ENCODE measurements at places on chromosomes 1 and 21.
A peak's percentile ranks its signal among the peaks of the same experiment; 100 is the strongest.

DNA sequence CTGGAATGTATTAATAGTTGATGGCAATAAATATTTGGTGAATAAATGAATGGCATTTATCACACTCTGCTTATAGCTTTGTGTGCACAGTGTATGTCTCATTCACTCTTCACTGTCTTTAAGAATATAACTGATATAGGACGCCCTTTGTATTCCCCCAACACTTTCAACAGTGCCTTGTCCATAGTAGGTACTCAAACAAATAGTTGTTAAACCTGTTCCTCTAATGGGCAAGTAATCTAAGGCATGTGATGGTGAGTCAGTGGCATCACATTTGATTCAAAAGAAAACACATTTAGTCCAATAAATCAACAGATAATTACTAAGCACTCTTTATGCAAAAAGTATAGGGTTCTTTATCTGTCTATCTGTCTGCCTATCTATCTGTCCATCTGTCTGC lies 11.2 kb upstream of the RXRG start:
- no peak for DNase-seq

DNA sequence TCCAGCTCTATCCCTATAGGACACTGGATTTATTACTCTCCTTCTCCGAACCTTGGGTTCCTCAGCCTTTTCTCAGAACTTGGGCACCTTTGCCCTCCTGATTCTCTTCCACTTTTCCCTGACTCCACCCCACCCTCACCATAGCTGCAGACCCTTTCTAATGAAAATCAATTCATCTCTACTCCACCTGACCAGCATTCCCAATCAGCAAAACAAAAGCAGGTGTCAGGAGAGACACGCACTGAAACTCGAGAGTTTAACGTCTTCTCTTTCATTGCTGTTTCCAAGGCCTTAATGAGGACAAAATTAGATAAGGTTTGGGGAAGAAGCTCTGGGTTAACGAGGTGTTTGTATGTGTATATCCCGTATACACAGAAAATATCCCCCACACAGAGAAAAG lies 208.8 kb downstream of the PLPP3 start:
- no peak for DNase-seq

GRCh38 chr1:229547542-229547941 lies 11.0 kb downstream of the ABCB10 start:
- DNase-seq = no peak

- DNase-seq = peak; percentile 72
Measured at GRCh38 chr1:112298558-112298957, 97.5 kb upstream of the CTTNBP2NL start.

DNA sequence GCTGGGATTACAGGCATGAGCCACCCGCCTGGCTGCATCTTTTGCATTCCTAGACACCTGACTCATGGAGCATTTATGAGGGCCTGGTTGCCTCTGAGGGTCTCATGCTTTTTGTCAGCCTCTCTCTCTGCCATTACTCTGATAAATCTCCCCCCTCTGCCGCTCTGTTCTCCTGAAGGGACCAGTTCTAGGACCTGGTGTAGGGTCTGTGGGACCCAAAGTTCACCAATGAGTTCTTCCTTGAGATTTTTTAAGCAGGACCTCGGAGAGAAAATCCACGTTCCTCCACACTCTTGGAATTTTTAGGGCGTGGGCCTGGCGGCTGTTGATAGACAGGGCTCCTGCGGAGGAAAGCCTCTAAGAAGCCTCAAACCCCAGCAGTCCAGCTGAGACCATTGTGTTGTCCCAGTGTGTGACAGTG lies 91.9 kb upstream of the ERRFI1 start:
- no peak for DNase-seq

DNA sequence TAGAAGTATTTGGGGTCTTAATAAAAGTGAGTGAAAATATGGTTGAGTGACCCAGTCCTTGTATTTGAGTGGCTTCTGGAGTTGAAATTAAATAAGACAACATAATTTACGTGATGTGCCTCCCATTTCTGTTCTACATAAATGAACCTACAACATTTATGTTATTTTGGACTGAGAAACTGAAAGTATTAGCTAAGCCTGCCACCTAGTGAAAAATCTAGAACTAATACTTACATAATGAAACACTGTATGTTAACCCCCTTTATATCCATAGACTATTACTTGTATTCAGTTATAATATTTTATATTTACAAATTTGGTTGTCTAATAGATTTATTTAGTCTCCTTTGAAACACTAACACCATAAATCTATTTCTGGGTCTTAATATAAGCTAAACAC lies 298.9 kb downstream of the KCNT2 start:
- DNase-seq = peak; percentile 49

- no peak for DNase-seq
Measured at GRCh38 chr1:5565281-5566125, 426.7 kb downstream of the NPHP4 start.

GRCh38 chr1:208177656-208178055 lies 66.5 kb downstream of the PLXNA2 start:
- DNase-seq = no peak

- no peak for DNase-seq
Measured at GRCh38 chr1:156496211-156496761, 4.3 kb downstream of the MEF2D start.

GRCh38 chr1:3066250-3066711 lies 2.7 kb upstream of the PRDM16 start:
- DNase-seq = no peak

- peak; percentile 50 for DNase-seq
Measured at GRCh38 chr1:200306944-200307754, 102.7 kb downstream of the ZNF281 start.

- peak; percentile 25 for DNase-seq
Measured at GRCh38 chr1:174964261-174964971, 35.3 kb upstream of the CACYBP start.

DNA sequence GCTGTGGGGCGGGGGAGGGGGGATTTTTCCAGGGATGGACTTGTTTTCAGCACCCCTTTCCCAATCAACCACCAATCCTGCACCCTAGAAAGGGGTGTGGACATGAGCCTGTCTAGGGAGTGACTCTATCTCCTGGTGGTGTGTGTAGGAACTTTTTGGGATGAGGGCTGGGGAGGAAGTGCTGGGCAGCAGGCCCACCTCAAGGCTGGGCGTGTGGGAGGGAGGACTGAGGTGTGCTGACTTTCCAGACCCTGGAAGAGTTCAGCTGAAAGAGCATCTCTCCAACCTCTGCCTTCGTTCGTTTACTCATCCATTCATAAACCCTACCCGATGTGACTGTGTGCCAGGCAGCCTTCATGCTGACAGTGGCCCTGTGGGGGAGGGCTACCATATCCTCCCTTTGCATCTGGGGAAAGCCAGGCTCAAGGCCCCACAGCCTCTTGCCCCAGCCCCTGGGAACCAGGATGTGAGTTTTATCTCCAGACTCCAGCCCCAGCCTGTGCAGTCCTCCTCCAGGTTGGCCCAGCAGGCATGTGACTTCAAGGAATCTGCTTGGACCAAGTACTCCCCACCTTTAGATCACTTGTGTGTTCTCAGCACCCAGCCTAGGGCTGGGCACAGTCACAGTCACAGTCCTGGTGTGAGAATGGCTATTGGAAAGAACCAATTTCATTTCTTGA lies 6.7 kb downstream of the KNCN start:
- DNase-seq = no peak

GRCh38 chr1:10687251-10687651 lies 109.2 kb downstream of the CASZ1 start:
- DNase-seq = no peak

DNA sequence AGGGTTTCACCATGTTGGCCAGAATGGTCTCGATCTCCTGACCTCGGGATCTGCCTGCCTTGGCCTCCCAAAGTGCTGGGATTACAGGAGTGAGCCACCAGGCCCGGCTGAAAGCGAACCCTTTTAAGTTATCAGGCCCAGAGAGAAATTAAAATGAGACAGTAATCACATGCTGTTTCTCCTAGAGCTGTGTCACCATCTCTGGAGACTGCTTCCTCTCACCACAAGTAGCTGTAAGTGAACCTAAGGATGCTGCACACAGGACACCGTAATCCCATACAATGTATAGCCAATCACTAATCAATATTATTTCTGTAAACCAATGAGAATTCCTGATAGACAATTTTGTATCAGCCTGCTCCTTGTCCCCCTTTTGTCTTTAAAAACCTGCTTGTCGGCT lies 5.7 kb upstream of the CSTB start:
- no peak for DNase-seq

DNA sequence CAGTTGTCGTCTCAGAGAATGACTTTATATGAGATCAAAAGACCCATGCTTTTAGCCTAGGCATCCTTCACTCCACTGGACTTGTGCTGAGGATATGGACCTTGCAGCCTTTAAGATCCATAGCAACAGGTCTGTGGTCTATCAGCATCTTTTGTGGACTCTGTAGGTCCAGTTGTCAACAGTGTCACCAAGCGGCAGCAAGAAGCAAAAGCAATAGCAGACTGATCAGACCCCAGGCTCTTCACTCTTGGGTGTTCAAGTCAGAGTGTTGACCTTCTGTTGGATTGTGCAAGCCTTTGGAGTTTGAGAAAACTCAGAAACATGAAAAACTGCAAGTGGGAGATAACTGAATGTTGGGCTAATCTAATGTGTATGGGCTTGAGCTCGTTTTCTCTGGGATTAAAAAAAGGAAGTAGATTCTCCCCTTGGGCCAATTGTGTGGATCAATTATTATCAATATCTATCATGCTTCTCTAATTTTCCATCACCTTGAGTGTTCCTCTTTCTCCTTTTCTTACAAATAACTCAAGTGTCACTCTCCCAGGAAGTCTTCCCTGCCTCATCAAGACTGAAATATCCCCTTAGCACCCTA lies 144.2 kb downstream of the LYPLAL1 start:
- DNase-seq = peak; percentile 44

DNA sequence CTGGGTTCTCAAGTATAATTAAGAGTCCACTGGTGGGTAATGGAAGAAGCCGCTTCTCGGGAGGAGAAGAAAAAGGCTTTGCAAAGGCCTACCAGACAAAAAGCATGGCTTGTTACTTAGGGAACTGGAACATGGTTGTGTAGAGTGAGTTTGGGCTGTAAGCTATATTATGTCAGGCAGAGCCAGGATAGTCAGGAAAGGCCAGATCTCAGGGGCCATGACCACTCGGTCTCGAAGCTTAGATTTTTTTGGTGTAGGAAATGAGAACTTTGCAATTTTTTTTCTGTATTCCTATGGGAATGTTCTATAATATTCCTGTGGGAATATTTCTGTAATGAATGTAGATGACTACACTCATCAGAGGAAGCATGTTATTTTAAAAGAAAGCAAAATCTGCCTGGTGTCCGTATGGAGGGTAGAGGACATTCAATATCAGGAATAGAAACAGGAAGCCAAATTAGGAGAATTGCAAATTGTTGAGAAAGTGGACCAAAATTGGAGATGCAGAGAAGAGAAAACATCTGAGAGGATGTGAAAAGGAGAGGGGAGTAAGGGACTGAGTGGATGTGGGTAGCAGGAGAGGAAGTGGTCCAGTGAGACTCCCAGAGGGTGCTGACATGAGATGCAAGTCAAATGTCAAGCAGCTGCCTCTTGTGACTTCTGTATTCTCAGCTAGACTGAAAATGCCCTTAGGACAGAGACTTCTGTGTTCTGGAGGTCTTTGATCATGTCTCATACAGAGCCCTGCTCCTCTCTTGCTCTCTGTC lies 45.2 kb upstream of the HAO2 start:
- DNase-seq = no peak

GRCh38 chr1:24071941-24072340 lies 40.0 kb downstream of the MYOM3 start:
- no peak for DNase-seq

DNA sequence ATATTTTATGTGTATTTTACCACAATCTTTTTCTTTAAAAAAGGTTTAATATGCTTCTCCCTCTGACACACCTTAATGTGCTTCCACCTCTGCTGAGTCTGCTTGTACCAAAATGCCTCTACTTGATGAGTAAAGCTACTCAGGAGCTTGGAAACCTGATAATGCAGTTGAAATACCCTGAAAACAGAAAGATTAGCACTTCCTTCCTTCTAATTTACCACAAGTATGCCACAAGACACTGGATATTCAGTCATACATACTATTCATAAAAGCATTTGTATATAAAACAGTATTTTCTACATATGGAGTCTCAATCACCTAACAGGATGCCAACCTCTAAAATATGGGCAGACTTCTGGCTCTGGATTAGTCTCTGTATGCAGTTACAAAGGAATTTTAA lies 55.0 kb downstream of the SLC35D1 start:
- DNase-seq = no peak

DNA sequence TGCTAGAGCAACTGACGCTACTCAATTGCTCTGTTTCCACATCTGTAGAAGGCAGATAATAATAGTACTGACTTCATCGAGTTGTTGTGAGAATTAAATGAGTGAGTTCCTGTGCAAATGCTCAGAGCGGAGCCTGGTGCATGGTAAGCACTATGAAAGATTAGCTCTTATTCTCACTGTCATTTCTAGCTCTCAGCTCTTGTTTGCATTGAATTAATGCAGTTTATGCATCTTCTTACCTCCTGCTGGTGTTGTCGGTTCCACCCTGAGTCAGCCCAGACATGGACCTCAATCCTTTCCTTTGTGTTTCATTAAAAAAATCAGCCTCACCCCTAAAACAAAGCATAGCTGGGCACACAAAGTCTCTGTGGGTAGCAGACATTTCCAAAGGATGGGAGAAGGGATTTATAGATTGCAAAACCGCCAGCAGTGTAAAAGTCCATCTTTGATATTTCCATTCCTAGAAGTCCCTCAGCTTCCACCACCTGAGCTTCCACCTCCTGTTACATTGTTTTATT lies 254.4 kb upstream of the CSF3R start:
- no peak for DNase-seq

DNA sequence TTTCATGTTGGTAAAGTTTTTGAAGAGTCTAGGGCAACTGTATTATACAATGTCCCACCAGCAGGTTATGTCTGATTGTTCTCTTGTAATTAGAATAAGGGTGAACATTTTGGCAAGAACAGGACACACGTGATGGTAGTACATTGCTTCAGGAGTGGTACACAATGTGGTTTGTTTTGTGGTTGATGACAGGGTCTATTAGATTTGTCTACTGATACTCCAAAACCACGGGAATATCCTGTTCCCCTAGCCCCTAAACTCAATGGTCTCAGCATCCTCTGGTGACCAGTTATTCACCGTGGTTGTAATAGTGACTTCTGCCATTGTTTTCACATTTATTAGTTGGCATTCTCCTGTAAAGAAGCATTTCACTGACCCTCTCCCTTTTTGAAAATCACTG lies 22.1 kb upstream of the ACTA1 start:
- DNase-seq = no peak

- DNase-seq = no peak
Measured at GRCh38 chr1:203227371-203228083, 1.9 kb downstream of the CHIT1 start.

DNA sequence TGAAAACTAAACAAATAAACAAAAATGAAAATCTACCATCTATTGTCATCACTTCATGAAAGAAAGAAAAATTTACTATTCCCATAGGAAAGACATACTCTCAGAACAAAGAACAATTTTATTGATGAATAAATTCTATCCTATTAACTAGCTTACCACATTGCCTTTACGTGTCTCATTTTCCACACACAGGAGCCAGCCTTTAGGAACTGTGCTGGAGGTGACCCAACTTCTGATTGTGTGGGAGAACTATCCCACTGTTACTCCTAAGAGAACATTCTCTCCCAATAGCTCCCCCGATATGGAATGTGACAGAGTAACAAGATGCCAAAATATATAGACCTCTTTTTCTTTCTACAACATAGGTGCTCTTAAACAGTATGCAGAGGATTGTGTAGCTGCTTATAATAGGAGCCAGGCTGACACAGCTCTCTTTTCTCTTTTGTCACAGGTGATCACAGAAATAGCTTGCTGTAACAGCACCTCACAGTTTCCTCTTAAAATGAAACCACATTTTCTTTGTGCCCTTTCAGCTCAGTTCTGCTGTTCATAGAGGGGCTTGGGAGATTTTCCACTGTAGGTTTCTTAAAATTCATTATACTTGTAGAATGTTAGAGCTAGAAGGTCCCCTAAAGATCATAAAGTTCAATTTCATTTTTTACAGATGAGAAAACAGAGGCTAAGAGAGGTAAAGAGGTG lies 35.5 kb downstream of the C21orf91 start:
- no peak for DNase-seq

Data from endothelial cell of umbilical vein (primary cell).